Esophagus squamous epithelium (tissue), 5 donors: ENCODE measurements at places on chromosomes 3 and 15. TPM values are rescaled to one million over a fixed set of nuclear protein-coding genes. Genes with fewer than 3 reads are reported as not detected.

DNA sequence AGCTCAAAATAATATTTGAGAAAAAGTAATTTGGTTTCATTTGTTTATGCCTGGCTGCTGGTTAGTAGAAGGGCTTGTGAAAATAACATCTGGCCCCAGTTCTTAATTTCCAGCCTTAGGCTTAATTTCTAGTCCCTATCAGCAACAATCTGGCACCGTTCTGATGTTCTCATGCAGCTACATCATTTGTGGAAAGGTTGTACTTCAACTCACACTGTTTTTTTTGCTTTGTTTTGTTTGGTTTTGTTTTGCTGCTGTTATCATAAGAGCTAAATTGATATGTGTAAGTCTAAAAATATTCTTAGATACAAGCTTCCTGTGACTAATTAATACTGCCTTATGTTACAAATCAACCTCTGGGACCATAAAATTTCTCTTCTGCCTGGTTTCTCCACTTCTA, 8.9 kb downstream of the CPA3 start:
- no peak for DNase-seq

DNA sequence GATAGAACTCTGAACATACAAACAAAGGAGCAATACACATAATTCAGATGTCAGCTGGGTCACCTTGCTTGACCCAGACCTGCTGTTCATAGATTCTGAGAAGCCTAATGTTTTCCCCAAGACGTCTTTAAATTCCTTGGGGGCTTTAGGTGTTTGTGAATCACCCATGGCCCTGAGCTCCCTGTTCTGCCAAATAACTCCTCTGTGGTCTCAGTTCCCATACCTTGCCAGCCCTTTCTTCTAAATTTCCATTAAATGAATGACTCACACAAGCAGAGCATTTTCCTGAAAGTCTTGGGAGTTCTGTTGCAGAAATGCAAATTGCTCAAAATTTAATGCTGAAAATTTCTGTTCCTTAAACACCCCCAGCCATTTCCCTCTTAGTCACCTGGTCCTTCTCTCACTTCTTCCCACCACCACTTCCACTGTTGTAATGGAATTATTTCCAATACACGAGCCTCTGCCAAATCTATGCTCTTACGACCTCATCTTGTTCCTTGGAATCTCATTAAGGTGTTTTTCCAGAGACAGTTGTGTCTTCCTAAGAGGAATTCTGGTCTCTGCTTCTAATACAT, 33.4 kb upstream of the PSMD6 start:
- DNase-seq, result no peak

- DNase-seq, result no peak
Measured at GRCh38 chr3:143548393-143548792, 299.9 kb downstream of the SLC9A9 start.

DNA sequence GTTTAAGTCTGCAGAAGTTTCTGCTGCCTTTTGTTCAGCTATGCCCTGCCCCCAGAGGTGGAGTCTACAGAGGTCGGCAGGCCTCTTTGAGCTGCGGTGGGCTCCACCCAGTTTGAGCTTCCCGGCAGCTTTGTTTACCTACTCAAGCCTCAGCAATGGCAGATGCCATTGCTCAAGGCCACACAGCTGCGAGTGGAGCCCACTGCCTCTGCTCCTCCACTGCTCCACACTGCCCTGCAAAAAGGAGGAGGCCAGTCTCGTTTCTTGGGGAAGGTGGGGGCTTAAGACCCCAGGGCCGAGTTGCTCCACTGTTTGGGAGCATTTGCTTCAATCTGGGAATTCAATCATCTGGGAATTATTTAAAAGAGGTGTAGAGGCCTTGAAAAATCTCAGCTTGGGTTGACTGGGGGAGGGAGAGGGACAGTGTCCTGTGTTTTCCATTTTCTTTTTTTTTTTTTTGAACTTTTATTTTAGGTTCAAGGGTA, 144.6 kb upstream of the MEF2A start:
- DNase-seq, result no peak

DNA sequence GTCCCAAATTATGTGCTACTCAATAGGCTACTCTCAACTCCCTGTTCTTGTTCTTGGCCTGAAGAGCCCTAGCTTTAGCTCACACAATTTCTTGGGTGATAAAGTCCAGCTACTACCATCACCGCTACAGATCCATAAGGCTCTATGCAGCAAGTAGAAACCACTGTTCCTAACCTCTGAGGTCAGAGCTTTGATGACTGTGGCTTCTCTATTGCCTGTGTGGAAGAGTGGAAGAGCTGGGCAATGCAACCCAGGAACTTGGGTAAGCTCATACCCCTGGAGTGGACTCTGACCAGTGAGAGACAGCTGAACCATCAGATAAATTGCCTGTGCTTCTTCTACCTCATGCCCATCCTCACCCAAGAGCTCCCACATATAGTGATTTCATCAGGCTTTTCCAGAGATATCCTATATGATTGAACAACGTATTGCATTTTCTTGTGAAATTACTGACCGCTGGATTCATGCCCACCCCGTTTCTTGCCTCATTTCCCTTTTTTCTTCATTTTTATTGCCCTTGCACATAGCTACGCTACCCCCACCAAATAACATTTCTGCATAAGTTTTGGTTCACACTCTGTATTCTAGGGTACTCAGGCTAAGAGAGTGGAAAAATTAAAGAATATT, 172.3 kb upstream of the MBNL1 start:
- DNase-seq, result no peak

- DNase-seq, result no peak
Measured at GRCh38 chr15:61421938-61422337, 192.8 kb upstream of the RORA start.

DNA sequence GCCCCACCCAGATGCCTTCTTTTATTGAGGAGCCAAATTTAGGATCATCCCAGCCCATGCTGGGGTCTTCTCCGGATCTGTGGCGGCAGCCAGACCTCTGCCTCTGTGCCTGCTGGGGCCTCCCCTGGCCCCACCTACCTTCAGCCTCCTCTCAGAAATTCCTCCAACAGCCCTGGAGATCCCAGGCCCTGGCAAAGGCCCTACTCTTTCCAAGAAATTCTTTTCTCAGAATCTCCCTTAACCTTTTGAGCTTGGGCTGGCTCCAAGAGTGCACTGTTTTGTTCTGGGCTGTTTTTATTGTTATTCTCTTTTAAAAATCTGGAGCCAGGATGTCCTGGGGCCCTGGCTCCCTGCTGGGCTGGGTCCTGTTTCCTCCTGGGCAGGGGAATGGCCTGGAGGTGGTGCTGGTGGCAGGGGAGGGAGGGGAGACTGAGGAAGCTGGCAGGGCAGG, 57.8 kb downstream of the GRIP2 start:
- DNase-seq, result no peak

DNA sequence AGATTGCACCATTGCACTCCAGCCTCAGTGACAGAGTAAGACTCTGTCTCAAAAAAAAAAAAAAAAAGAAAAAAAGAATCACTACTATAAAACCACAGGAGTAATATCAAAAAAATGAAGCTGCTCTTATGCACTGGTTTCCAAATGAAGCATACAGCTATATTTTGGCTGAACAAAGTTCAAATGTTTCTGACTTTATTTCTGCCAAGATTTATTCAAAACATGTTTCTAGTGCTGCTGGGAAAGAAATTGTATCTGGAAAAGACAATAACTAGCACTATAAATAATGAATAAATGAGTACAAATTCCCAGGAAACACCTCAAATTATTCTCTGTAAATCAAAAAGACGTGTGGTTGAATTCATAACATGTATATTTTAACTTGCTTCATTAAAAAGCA, 102.5 kb upstream of the MME start:
- DNase-seq, result no peak

GRCh38 chr3:22496641-22497040, 706.5 kb upstream of the UBE2E2 start:
- DNase-seq, result no peak

DNA sequence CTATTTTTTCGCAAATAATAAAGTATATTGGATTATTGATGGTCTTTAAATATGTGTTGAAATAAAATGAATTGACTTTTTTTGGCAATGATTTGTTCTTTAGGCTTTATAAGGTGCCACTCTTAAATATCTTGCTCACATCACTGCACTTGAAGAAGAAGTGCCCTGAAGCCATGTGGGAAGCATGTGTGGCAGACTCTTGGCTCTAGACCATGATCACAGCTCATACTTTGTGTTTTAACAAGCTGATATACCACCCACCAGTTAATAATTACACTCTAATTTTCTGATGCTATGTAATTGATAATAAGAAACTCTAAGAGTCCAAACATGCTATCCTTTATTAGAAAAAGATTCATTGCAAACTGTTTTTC, 52.1 kb upstream of the TGFBR2 start:
- DNase-seq, result no peak

- DNase-seq, result no peak
Measured at GRCh38 chr15:92839696-92840095, 60.4 kb upstream of the CHD2 start.

DNA sequence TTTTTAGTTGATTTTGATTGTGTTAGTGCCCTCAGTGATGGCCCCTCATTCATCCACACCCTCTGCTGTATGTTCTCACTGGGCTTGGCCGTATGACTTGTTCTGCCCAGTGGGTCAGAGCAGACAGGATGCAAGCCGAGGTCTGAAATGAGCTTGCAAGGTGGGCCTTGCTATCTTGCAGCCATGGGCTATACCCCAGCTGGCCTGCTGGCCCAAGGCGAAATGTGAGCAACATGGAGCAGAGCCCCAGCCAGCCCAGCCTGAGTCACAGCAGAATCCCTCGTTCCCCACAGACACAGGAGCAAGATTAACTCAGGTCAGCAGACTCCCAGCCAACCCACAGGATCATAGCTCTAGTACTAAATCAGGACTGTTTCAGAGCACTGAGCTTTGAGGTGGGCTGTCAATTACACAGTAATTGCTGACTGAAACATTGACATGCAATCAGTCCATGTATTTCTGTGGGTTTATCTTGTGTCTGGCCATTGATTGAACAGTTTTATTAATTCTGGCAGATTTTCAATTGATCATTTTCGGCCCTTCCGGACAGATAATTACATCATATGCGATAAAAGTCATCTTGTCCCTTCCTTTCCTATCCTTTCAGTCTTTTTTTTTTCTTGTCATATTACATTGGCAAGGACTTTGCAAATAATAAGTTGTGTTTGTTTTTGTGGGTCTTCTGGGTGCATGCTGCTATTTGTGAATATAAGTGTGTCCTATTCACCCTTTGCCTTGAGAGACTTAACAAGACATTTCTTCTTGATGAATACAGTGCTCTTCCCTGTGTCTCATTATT, 27.1 kb downstream of the KLF15 start:
- DNase-seq, result no peak

GRCh38 chr3:144737281-144737680, 765.7 kb downstream of the DIPK2A start:
- no peak for DNase-seq

DNA sequence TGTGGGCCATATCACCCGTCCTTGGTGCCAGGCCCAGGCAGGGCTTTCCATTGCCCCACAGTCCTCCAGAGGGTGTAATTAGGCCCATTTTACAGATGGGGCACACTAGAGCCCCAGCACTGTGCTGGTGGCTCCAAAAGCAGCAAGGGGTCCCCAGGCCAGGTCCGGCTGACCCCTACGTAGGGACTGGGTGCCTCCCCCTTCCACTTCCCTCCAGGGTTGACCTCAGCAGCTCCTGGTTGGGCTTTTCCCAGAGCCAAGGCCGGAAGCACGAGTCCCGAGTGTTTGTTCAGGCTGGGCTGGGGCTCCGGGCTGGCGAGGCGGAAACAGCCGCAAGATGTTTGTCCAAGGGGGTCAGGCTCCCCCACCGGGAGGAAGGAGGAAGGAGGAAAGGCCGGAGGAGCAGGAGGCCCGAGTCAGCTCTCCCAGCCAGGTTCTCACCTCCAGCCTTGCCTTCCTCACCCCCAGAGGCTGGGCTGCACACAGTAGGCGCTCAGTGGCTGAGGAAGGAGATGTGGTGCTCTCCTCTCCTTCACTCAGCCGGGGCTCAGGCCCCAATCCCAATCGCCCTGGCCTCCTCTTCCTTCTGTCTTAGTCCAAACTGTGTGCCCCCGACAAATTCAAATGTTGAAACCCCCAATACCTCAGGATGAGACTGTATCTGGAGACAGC, 17.1 kb upstream of the PLXND1 start:
- no peak for DNase-seq

- DNase-seq, result no peak
Measured at GRCh38 chr3:15015456-15015855, 49.7 kb downstream of the MRPS25 start.

DNA sequence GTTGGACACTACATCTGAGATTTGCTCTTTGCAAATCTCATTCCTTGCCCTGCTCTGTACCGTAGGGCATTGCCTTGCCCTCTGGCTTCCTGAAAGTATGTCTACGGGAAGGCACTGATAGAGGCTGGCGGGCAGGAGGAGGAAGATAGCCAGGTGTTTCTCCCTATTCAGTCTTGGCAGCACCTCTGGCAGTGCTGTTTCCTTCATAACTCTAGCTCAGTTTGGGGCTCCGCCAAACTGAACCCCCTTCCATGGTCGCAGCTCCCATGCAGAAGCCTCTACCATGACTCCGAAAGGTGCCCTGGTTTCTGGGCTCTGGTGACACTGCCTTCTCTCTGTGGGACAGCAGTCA, 122.3 kb upstream of the PRR20G start:
- no peak for DNase-seq

GRCh38 chr3:181487236-181487978, 224.3 kb upstream of the SOX2 start:
- DNase-seq, result no peak

- no peak for DNase-seq
Measured at GRCh38 chr3:32791833-32792232, 26.0 kb upstream of the TRIM71 start.

- no peak for DNase-seq
Measured at GRCh38 chr3:52890735-52891134, 6.6 kb downstream of the STIMATE start.

DNA sequence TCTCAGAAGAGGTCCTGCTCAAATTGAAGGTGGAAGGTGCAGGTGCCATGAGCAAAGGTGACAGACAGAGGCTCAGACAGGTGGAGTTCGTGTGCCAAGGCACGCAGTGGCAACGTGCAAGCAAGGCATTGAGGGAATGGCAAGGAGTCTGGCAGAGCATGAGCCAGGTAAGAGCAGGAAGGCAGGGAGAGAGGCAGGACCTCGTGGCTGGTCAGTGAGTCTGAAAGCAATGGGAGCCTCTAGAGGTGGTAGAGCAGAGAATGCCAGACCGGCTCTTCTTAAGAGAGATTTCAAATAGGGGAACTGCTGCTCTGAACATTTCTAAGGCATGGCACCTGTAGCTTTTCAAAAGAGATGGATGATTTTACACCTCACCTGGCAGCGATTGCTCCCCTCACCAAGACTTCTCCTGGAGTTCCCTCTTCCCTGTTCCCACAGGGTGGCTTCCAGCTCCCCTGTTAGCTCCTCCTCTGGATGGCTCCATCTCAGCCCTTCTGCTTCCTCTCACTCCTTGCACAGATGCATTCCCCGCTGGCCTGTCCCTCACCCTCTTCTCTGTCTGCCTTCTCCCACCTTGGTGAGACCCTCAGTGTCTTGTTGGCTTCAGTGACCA, 2.7 kb downstream of the MYO5C start:
- DNase-seq, result no peak

GRCh38 chr15:101167753-101168462, 83.9 kb downstream of the CHSY1 start:
- peak; percentile 16 for DNase-seq

The MINDY4B gene
- not detected for total RNA-seq

The CHST13 gene
- total RNA-seq, result not detected

The XCR1 gene
- 0.12 TPM for total RNA-seq

The FNDC3B gene
- total RNA-seq, result 21.9 TPM

The BUB1B gene
- 5.7 TPM for total RNA-seq

The TMEM108 gene
- total RNA-seq, result 0.22 TPM

The C3orf33 gene
- 0.44 TPM for total RNA-seq

The MUC4 gene
- 11.1 TPM for total RNA-seq
